ENCODE measurements at places on chromosomes 3 and 15.

DNA sequence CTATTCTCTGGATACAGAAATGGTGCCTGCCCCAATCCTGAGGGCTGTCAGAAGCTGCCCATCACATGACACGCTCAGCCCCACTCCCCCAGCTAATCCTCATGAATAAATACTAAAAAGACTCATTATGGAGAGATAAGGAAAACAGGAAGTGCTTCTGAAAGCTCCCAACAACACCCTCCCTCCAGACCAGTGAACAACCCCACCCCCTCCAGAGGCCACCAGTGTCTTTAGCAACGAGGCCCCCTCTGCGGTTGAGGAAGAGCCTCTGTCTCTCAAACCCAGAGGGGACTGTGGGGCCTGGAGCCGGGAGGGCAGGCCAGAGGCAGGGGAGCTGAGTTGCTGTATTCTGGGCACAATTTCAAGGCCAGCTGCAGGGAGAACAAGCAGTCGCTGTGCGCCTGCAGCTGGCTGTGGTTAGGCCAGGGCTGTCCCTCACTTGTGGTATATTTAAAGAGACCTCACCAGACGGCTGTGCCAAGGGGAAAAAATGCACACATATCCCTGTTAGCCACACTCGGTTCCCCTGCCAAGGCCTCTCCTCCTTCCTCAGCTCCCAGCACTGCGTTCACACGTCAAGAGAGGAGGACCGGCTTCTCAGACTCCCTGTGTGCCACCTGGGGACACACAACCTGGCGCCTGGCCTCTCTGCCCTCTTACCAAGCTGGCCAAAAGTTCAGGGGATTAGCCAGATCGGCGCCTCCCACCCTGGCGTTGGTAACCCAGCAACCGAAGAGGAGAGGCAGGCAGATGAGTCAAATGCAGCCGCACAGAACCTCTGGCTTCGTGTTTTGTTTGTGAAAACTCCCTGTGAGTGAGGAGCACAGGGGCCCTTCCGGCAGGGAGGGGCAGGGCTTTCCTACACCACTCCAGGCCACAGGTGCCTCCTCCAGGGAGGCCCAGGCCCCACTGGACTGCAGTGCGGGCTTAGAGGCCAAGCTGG, 101.2 kb upstream of the ETV5 start:
- no peak for DNase-seq

DNA sequence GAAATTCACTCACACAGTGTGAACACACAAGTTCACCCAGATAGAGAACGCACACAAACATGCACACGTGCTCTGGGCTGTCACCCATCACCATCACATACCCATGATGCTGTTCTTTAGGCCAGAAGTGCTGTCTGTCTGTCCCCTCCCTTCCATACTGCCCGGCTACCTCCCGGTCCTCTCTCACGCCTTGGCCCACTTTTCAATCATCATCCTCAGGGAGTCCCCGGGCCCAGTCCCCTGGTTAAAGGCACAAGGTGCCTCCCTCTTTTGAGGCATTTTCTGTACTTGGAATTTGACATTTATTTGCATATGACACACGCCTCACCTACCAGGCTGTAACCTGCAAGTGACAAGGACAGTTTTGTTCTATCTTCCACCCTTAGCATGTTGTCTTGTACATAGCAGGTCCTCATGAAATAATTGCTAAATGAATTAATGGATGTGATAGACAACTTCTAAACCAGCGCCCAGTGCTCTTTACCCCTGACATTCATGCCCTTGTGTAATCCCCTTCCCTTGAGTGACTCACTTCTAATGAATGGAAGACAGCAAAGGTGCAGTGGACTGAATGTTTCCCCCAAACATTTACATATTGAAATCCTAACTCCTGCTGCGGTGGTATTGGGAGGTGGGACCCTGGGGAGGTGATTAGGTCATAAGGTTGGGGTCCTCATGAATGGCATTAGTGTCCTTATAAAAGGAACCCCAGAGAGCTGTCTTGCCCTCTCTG, 73.9 kb upstream of the ADPGK start:
- no peak for DNase-seq

DNA sequence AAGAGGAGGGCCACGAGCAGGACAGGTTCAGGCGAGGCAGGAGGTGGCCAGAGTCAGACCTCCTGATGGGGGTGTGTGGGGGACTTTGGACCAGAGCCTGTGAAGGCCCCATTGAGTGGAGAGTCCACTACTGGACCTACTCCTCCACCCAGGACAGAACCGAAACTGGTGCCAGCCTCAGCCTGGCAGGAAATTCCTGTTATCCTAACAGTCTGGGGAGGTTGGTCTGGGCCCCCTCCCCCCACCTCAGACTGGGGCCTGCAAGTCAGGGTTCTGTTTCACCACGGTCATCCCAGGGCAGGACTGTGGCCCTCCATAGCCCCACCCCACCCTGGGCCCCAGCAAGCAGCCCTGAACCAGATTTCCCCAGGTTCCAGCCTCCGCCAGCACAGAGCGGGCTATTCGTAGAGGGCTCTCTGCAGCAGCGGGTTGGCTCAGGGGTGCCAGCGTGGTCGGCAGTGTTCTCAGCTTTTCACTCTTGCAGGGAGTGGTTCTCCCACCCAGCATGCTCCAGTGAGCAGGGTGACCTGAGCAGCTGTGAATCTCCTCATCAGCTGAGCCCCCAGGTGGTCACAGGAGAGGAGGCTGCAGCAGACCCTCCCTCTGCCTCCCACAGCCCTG, 217.3 kb downstream of the TBC1D2B start:
- no peak for DNase-seq

DNA sequence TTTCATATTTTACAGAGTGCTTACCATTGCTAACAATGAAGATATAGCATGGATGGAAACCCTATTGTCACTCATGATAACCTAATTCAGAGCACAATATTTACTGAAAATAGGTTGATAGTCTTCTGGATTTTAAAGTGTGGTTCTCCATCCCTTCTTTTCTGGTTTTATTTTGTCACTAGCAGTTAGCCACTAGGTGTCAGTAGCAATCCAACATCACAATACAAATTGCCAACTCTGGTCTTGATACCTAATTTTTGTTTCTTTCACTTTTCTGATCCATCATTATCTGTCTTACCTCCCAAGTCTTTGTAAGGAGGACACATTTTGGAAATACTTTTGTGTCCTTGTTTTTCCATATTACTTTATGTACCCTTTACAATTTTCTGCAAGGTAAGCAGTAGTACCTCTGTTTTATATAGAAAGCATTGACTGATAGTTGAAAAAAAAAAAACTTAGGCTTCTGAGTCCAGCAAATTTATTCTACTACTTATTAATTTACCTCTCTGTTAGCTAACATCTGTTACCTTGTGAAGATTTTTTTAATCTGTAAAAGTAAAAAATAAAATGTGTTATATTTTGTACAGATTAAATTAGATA, 28.3 kb upstream of the CRYBG3 start:
- no peak for DNase-seq

DNA sequence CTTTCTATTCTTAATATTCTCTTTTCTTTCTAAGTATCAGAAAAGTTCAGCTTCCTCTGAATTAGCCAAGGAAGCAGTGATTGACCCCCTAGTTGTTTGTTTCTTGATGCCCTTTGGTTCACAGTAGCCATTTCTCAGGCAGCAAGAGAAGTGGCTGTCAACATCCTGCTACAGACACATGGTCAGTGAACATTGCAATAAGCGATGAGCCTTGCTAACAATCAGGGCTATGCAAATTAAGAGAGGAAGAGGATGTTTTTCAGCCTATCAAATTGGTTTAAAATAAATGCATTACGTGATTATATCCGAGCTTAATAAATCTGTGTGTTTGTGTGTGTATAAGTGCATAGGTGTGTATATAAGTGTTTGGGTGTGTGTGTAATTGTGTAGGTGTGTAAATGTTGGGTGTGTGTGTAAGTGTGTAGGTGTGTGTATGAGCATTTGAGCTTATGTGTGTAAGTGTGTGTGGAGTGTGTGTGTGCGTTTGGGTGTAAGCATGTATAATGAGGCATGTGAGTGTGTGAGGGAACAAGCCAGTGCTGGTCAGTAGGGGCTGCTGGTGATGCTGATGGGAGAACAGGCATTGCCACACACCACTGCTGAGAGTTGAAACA, 78.1 kb upstream of the XCR1 start:
- no peak for DNase-seq

GRCh38 chr3:70256566-70256965, 55.9 kb downstream of the MDFIC2 start:
- no peak for DNase-seq

DNA sequence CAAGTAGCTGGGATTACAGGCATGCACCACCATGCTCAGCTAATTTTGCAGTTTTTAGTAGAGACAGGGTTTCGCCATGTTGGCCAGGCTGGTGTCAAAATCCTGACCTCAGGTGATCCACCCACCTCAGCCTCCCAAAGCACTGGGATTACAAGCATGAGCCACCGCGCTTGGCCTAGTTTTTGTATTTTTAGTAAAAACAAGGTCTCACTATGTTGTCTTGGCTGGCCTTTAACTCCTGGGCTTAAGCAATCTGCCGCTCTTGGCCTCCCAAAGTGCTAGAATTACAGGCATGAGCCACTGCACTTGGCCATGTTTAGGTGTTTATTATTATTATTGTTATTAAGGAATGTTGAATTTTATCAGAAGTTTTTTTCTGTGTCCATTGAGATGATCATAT, 14.7 kb downstream of the IL16 start:
- no peak for DNase-seq

GRCh38 chr3:1442271-1442670, 349.4 kb downstream of the CNTN6 start:
- DNase-seq: no peak

- no peak for DNase-seq
These were observed 2.7 kb downstream of the PDCD7 start for GRCh38 chr15:65130941-65131340.

DNA sequence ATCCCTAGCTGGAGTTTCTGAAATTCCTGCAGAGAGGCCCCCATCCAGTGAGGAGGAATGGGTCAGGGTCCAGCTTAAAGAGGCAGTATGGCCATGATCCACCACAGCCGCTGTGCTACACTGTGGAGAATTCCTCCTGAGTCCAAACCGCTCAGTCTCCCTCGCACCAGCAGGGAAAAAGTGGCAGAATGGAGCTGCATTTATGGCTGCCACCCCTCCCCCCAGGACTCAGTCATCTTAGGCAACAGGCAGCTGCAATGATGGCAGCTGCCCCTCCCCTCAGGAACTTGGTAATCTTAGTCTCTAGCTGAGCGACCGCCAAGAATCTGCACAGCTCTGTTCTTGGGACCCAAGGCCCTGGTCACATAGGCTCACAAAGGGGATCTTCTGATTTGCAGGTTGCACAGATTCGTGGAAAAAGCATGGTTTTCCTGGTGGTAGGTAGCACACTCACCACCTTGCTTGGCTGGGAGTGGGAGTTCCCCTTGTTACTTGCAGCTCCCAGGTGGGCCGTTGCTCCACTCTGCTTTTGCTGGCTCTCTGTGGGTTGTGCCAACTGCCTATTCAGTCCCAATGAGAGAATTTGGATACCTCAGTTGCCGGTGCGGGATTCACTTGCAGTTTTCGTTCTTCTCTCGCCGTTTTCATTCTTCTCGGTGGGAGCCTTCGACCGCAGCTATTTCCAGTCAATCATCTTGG, 204.1 kb downstream of the STXBP5L start:
- no peak for DNase-seq

DNA sequence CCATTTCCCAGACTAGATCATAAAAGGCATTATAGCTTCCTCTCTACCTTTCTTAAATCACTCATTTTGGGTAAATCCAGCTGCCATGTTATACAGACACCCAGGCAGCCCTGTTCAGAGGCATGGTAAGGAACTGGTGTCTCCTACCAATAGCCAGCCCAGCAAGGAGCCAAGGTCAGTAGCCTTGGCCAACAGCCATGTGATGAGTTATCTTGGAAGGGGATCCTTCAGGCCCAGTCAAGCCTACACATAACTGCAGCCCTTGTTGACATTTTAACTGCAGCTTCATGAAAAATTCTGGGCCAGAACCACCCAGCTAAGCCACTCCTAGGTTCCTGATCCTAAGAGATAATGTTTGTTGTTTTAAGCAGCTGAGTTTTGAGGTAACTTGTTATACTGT, 29.0 kb upstream of the ZMAT3 start:
- DNase-seq: no peak

DNA sequence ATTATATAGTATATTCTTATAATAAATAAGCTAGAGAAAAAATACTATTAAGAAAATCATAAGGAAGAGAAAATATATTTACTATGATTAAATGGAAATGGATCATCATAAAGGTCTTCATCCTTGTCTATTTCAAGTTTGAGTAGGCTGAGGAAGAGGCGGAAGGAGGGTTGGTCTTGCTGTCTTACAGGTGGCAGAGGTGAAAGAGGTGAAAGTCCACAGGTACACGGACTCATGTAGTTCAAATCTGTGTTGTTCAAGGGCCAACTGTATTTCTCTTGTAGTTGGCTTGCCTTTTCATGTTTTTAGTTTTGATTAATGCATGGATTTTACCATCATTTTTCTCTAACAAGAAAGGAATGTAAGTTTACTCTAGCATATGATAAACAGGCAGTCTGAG, 41.7 kb downstream of the PDCD6IP start:
- DNase-seq: no peak

DNA sequence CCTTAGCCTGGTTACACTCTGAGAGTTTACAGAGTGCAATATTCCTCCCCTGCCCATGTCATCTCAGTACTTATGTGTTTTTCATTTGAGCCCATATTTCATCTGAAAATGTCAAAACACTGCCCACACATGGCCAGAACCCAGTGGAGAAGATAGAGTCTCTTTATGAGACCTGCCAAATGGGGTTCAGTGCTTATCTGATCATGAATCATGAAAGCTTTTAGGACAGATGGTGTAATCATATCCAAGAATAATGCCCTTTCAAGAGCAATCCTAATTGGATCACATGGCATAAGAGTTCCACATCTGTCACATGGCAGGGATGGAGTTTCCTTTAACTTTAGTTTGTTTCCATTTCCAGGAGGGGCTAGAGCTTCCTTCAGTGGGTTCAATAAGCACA, 77.2 kb upstream of the AGBL1 start:
- DNase-seq: no peak

DNA sequence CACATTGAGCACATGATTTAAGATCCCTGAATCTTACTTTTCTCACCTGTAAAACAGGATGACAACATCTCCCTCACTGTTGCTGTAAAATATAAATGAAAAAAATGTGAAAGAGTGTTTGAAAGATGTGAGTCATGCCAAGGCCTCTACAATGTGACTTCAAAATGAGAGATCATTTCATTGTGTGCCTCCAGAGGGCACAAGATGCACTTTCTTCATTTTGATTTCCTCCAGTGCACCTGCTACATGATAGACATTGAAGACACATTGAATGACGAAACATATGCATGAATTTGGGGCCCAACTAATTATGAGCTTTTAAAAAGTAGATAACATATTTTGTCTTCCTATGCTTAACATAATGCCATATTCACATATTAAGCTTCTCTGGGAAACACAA, 170.3 kb downstream of the MOBP start:
- DNase-seq: no peak

- DNase-seq: no peak
These were observed 9.3 kb upstream of the GBE1 start for GRCh38 chr3:81770710-81771109.

DNA sequence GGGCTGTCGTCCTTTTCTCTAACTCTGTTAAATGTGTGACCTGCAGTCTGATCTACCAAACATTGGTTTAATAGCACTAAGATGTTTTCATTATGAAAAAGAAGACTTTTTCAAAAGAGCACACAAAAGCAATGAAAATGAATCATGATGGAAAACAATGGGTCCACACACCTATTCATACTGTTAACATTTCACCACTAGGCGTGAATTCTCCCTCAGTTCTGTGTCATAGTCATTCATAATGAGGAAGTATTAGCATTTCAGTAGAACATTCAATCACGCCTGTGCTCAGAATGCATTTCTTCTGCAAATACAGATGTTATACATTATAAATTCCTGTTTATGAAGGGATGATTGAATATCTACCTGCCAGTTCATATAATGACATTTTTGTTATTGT, 35.9 kb downstream of the EIF4E3 start:
- no peak for DNase-seq
